ENCODE measurements at places on chromosomes 5 and 9. TPM values are rescaled to one million over a fixed set of nuclear protein-coding genes. Genes with fewer than 3 reads are reported as not detected.

Gene LHX3
- not detected for polyA plus RNA-seq

Gene BRD8
- polyA plus RNA-seq, result 18.4 TPM

Gene ORM2
- polyA plus RNA-seq, result not detected

Gene CFAP157
- 0.14 TPM for polyA plus RNA-seq

Gene NEK6
- 3.8 TPM for polyA plus RNA-seq

Gene STPG3
- not detected for polyA plus RNA-seq

Gene NXNL2
- not detected for polyA plus RNA-seq

Gene C5orf58
- polyA plus RNA-seq, result 2.4 TPM

Gene PCDHB15
- polyA plus RNA-seq, result not detected

Gene SLC36A3
- not detected for polyA plus RNA-seq

Gene GNPDA1
- polyA plus RNA-seq, result 25.8 TPM

Gene CCDC180
- polyA plus RNA-seq, result not detected

Gene CNTFR
- not detected for polyA plus RNA-seq

Gene FOXD4L5
- not detected for polyA plus RNA-seq

Gene C6
- polyA plus RNA-seq, result not detected

Gene GABRA6
- not detected for polyA plus RNA-seq

Gene COL23A1
- polyA plus RNA-seq, result not detected

Gene GMCL2
- not detected for polyA plus RNA-seq

Gene CCDC183
- polyA plus RNA-seq, result 0.90 TPM

Gene EGFLAM
- not detected for polyA plus RNA-seq

Gene FOXD4L4
- not detected for polyA plus RNA-seq

Gene PCDHB5
- not detected for polyA plus RNA-seq

Gene CAPSL
- polyA plus RNA-seq, result not detected

Gene TICAM2
- 0.52 TPM for polyA plus RNA-seq

Gene GRXCR2
- not detected for polyA plus RNA-seq

Gene TRIM41
- 2.0 TPM for polyA plus RNA-seq

Gene NOL6
- polyA plus RNA-seq, result 28.1 TPM

Gene IL13
- not detected for polyA plus RNA-seq

Gene GARIN3
- polyA plus RNA-seq, result not detected

Gene GFRA3
- polyA plus RNA-seq, result not detected

Gene EDIL3
- polyA plus RNA-seq, result not detected

Gene CD14
- 3.2 TPM for polyA plus RNA-seq

Gene NAIF1
- 11.3 TPM for polyA plus RNA-seq

Gene PCDHGA3
- not detected for polyA plus RNA-seq

Gene PCSK1
- not detected for polyA plus RNA-seq
